ENCODE measurements at places on chromosomes 2 and 18.

DNA sequence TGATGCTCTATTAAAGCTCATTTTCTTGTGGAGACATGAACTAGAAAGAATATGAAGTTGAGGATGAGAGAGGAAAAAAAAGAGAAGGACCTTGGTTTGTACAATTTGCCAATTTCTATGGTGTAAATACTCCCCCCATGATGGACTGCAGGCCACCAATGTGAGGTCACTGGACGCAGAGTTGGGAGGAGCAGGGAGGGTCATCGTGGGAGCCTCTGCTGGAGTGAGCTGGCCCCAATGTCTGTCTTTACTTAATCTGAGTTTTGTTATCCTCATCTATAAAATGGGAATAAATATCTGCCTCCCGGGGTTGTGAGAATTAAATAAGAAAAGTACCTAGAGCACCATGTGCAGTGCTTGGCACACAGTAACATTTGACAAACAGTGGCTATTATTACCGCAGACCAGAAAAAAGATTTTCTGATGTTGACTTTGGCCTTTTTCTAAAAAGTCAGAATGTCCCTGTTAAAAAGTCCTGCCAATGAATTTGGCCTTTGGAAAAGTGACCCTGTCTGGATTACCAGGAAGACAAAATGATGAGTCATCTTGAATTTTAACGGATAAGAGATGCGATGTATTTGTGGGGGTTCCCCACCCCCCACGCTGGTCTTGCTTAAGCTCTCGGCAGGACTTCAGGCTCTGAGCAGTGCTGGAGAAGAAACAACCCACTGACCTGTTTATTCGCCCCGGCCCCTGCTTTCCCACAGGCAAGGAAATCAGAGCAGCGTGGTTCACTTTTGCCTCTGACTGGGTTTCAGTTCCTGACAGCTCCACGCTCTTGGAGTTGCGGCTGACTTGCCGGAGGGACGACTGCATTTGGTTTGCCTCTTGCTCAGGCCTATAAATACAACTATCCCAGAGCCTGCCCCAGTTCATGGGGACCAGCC, 50.3 kb upstream of the FOSL2 start:
- no peak for DNase-seq

- no peak for DNase-seq
Measured at GRCh38 chr18:48453330-48454066, 44.3 kb upstream of the ZBTB7C start.

DNA sequence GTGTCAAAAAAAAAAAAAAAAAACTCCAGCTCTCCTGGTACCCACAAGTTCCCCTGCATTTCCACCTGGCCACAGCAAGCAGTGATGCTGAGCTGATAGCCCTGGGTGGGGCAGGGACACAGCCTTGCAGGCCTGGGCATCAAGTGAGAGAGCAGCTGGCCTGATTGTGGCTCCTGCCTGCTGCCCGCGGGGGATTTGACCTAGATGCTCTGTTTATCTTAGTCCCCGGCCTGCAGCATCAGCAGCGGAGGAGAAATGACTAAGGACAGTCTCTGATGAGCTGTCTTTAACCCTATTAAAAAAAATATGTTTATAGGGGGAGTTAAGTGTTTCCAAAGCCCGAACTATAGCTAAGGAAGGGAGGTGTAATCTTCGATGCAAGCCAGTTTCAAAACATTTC, 102.6 kb downstream of the MTCL1 start:
- no peak for DNase-seq

- DNase-seq = no peak
Measured at GRCh38 chr2:26733413-26733812, 30.7 kb upstream of the SLC35F6 start.

- DNase-seq = no peak
Measured at GRCh38 chr2:231711677-231712450, 3.5 kb downstream of the PTMA start.

GRCh38 chr2:226030788-226031646, 631.5 kb downstream of the NYAP2 start:
- DNase-seq = peak; percentile 63

DNA sequence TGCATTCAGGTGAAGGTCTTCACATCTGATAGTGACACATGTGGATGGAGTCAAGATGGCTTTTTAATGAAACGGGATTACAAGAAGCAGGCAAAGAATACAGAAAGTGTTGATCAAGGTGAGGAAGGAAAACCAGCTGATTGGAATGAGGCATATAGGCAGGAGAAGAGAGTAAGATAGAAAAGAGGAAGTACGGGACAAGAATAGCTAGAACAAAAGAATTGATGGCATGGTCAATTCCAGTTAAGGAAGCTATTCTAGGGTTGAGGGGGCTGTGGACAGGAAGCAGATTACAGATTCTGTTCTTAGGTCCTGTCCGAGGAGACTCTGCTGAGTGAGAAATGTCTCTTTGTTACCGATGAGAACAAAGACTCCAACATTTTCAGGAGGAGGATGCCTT, 13.2 kb upstream of the NCK2 start:
- DNase-seq = no peak
